ENCODE measurements at places on chromosomes 4 and X.

DNA sequence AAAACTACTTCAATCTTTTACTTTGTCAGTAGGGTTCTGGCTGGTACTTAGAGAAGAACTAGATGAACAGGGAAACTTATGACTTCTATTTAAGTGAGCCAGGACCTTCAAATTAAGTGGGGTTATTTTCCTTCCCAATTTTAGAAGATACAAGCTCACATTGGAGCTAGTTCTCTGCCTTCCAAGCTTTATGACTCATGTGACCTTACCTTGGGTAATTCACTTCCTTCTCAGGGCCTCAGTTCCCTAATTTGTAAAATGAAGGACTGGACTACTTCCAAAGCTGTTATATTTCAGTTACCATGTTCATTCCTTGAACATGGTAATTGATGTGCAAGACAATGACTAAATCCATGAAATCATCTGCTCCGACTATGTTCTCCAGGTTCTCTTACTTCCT, 32.0 kb upstream of the DCX start:
- DNase-seq, result no peak

DNA sequence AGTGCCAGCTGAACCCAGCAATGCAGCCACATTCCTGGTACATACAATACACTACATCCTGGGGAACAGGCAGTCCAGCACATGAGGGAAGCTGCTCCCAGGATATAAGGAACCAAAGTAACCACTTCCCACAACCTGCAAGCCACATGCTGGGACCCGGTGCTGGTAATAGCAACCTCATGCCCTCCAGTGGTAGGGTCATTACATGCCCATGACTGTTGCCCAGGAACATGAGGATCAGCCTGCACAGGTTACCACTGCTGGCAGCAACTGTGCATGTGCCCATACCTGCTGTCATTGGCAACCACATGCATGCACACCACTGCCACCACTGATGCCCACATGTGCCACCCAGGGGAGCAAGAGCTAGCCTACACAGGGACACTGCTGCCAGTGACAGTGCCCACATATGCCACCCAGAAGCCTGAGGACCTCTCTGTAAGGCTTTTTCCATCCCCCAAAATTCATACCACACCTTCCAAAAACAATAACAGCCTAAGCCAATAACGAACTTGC, 1982.5 kb downstream of the ARAP2 start:
- DNase-seq, result no peak

GRCh38 chr4:2135083-2135482, 76.0 kb downstream of the NAT8L start:
- DNase-seq, result peak; percentile 2

DNA sequence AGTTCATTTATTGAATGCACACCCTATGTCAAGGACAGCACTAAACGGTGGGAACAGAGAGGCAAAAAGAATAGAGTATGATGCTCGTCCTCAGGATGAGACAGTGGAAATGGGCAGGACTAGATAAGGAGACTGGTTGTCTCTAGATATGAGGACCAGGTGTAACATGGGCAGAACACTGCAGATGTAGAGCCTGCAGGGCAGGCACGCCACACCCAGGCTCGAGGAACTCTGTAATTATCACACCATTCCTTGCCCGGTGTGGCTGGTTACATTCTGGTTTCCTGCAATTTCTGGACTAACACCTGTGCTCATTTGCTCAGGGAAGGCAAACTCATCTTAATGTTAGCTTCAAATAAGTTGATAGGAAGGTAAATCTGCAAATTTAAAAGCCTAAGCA, 334.4 kb downstream of the DHX15 start:
- no peak for DNase-seq

- no peak for DNase-seq
These were observed 283.5 kb downstream of the C4orf33 start for GRCh38 chr4:129379429-129379828.

- DNase-seq, result no peak
These were observed 548 bp downstream of the NEUROG2 start for GRCh38 chr4:112515198-112516065.

DNA sequence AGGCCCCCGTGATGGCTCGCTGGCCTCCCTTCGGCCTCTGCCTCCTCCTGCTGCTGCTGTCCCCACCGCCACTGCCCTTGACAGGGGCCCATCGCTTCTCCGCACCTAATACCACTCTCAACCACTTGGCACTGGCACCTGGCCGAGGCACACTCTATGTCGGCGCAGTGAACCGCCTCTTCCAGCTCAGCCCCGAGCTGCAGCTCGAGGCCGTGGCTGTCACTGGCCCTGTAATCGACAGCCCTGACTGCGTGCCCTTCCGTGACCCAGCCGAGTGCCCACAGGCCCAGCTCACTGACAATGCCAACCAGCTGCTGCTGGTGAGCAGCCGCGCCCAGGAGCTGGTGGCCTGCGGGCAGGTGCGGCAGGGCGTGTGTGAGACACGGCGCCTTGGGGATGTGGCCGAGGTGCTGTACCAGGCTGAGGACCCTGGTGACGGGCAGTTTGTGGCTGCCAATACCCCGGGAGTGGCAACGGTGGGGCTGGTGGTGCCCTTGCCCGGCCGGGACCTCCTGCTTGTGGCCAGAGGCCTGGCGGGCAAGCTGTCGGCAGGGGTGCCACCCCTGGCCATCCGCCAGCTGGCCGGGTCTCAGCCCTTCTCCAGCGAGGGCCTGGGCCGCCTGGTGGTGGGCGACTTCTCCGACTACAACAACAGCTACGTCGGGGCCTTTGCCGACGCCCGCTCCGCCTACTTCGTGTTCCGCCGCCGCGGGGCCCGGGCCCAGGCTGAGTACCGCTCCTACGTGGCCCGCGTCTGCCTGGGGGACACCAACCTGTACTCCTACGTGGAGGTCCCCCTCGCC, 3.0 kb downstream of the PLXNB3 start:
- DNase-seq, result no peak

GRCh38 chrX:95949588-95949987, 735.1 kb upstream of the DIAPH2 start:
- no peak for DNase-seq

- no peak for DNase-seq
These were observed 12.8 kb upstream of the IGFBP7 start for GRCh38 chr4:57122959-57123358.

GRCh38 chr4:75849461-75849860, 52.8 kb downstream of the PPEF2 start:
- no peak for DNase-seq

- peak; percentile 17 for DNase-seq
These were observed 629.1 kb upstream of the ATOH1 start for GRCh38 chr4:93199492-93199891.

DNA sequence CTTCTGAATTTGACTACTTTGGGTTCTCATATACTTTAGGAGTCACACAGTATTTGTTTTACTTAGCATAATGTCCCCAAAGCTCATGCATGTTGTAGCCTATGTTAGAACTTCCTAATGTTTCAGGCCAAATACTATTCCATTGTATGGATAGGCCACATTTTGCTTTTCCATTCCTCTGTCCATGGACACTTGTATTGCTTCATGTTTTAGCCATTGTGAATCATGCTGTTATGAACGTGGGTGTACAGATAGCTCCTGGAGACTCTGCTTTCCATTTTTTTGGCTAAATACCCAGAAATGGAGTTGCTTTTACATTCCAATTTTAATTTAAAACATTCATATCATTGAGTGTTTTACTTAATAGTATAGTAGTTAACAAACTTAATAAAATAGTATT, 54.5 kb downstream of the HTT start:
- no peak for DNase-seq

- DNase-seq, result no peak
These were observed 273.5 kb downstream of the C4orf33 start for GRCh38 chr4:129369361-129370010.

GRCh38 chrX:72159769-72160168, 21.8 kb upstream of the PIN4 start:
- DNase-seq, result no peak

DNA sequence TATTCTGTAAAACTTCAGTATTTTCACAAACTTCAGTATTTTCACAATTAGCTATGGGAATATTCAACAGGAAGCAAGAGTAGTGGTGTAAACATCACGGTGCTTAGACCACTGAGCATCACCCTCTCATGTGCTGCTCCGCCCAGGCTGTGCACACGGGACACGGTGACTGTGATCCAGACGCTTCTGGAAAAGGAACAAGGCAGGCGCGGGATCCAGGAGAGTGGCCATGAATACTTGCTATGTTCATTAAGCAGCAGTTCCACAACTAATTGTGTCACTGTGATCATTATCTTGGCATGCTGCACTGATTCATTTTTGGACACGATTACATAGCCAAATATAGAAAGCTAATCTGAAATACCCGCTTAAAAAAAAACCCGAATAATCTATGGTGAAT, 19.6 kb upstream of the FAT1 start:
- no peak for DNase-seq
